ENCODE measurements at places on chromosomes 12 and 14. TPM values are rescaled to one million over a fixed set of nuclear protein-coding genes. Genes with fewer than 3 reads are reported as not detected.

GLS2 gene
- 4.5 TPM for total RNA-seq

GPX2 gene
- total RNA-seq = 342 TPM

VDR gene
- total RNA-seq = 12.6 TPM

DNA sequence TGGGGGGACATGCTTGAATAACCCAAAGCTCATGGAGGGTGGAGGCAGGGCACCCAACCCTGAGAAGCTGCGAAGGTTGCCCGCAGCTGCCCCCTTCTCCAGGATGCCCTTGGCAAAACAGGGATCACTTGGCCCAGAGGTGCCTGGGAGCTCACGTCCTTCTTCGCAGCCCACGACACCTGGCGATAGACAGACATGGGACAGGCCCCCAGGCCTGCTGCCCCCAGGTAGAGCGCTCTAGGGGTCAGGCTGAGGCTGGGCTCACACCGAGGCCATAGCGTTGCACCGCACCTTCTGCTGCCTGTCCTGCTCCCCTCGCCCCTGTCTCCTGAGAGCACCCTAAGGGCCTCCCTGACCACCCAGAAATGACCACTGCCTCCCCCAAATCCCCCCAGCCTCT is 20.2 kb upstream of the PLA2G1B start:
- no peak for DNase-seq

DNA sequence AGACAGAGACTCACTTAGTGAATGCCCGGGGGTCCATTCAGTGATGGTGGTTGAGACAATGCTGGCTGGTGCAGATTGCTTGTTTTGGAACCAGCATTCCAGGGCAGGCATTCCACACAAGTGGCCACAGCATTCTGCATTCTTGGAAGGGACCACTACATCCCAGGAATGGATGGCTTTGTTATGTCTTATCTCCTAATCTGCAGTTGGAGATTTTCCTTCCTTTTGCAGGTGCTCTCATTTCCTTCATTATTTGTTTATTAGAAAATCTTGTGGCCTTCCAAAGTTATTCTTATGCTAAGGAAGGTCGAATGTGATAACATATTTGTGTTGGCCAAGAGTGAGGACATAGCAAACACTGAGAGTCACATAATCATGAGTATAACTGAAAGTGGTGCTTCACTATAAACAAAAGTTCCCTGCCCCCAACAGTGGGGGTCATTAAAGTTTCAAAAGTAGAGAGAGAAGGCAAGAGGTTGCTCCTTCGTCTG is 66.0 kb downstream of the BMP4 start:
- DNase-seq = no peak

DNA sequence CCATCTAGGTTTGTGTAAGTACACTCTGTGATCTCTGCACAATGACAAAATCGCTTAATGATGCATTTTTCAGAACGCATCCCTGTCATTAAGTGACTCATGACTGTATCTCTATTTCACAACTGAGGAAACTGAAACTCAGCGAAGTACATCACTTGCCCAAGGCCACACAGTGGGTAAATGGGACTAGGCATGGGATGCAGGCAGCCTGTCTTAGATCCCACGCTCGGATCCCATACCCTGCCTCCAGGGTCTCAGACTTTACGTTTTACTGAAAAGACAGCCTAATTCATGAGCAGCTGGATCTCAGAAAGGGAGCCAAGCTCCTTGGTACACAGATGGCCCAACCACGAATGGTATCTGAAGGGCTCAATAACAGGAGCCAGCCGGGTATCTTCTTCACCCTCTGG is 2.4 kb upstream of the MLEC start:
- DNase-seq = no peak

Data from ureter (tissue), 1 donor.